ENCODE measurements at places on chromosomes 12 and 14.

- DNase-seq, result no peak
Measured at GRCh38 chr14:24081739-24082211, 10.4 kb downstream of the CPNE6 start.

GRCh38 chr12:64042911-64043310, 179.2 kb downstream of the KICS2 start:
- no peak for DNase-seq

DNA sequence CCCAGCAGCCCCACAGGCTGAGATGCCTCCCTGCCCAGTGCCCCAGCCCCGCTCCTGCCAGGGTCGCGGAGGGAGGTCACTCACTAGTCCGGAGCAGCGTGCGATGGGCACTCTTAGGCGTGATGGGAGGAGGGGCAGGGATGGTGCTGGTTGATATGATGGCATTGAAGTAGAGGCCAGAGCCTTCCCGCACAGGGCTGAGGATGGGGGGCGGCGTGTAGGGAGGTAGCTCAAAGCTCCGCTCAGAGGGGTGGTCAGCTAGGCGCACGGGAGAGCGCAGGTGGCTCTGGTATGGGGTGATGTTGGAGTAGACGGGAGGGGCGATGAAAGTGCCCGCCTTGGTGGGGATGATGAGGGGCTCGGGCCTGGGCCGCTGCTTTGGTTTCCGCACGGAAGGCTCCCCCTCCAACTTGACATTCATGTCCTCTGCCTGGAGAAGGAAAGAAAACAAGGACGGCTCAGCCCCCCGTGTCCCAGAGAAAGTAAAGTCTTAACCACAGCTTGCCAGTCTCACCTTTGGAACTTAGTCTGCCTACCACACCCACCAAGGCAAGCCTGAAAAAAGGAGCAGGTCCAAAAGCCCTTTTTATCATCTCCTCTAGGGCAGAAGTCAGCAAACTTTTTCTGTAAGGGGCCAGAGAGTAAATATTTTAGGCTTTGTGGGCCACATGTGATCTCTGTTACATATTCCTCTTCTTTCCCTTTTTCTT, 15.5 kb upstream of the PNMA1 start:
- no peak for DNase-seq

- DNase-seq, result no peak
Measured at GRCh38 chr12:118183711-118184110, 47.8 kb downstream of the PEBP1 start.

DNA sequence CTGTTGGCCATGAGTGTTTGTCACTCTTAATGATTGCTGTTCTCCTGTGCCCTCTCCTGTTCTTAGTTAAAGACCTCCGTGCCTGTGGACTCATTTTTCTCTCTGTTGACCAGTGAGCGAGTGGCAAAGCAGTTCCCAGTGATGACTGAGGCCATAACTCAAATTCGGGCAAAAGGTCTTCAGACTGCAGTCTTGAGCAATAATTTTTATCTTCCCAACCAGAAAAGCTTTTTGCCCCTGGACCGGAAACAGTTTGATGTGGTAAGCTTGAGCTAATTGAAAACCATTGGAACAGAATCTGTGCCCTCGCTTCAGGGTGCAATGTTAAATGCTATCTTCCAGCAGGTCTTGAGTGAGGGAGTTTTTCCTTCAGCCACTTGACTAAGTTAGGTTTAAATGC, 19.8 kb downstream of the ACAD10 start:
- no peak for DNase-seq

DNA sequence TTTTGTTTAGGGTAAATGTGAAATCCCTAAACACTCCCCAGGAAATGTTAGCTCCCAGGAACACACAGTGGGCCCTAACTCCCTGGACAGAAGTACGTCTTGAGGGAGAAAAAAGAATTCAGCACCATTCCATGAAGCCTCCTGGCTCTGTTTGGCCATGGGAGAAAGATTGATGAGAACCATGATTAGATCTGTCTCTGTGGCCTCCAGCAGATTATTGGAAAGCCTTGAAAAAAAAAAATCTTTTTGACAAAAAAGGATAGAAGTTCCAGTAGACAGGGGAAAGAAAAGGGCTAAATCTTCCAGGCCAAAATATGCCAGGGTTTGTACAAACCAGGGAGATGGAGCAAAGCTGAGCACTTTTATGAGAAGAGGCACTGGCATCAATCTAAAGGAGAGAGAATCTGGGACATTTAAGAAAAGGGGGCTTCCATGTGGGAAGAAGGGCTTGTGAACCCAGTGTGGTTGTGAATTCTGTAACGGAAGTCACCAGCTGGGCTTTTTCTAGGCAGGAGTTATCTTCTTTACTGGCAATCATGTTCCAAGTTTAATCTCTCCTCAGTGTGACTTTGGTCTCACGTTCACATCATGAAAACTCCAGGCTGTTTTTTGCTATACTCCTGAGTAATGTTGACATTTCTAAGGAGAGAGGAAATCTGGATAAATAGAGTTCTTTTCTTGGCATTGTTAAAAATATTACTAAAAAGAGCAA, 426.7 kb downstream of the RAD51B start:
- no peak for DNase-seq

GRCh38 chr12:18057051-18057450, 32.9 kb downstream of the RERGL start:
- no peak for DNase-seq

Data from T-helper 9 cell (primary cell).